NB4 (cell line): ENCODE measurements at places on chromosomes 5 and 9.
A peak's percentile ranks its signal among the peaks of the same experiment; 100 is the strongest.

DNA sequence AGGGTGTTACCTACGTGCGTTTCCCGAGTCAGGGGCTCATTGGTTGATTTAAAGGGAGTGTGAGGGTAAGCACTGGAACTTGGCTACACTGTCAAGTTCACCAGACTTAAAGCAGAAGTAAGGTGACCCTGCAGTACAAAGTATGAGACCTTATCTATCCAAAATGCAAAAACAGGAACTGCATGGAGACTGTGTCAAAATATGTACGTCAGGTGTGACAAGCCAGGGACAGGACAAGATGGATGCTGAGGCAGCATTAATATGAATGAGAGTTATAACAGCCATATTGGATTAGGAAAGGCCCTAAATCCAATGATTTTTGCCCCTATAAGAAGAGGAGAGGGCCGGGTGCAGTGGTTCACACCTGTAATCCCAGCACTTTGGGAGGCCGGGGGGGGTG lies 15.4 kb upstream of the SUSD3 start:
- DNase-seq: peak; percentile 58

DNA sequence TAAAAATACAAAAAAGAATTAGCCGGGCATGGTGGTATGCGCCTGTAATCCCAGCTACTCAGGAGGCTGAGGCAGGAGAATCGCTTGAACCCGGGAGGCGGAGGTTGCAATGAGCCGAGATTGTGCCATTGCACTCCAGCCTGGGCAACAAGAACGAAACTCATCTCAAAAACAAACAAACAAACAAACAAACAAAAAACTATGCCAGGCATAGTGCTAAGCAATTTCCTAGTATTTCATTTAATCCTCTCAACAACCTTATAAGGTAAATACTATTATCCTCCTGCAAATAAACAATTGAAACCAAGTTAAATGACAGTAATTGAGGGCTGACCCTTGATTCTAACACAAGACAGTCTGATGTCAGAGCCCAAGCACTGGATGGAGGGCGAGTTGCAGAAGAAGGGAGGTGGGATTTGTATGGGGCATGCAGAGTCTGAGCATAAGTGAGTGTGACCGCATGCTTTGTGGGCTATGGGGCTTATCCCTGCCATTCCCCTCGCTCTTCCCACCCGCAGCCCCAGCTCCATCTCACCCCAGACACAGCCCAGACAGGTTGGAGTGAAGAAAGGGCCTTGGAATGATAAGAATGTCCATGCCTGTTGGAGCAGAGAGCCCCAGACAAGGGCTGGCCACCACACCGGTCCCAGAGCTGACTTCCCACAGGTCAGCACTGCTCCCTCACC lies 24.3 kb upstream of the RPS14 start:
- DNase-seq: no peak

DNA sequence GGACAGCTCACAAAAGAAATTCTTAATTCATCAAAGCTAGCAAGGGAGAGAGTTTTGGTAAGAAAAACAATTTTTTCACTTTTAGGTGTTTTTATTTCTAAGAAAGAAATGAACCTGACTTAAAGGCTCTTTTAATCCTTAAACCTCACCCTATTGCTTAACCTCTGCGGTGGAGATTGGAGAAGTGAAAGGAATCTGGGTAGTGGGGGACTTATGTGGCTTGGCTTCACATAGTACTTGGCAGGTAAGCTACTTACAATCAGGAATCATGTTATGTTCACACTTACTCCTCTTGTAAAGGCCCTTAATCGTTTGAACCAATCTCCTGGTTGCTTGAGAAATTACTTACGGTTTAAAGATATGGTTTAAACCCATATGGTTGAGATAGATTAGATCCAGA lies 104.8 kb downstream of the ISOC1 start:
- DNase-seq: peak; percentile 14

DNA sequence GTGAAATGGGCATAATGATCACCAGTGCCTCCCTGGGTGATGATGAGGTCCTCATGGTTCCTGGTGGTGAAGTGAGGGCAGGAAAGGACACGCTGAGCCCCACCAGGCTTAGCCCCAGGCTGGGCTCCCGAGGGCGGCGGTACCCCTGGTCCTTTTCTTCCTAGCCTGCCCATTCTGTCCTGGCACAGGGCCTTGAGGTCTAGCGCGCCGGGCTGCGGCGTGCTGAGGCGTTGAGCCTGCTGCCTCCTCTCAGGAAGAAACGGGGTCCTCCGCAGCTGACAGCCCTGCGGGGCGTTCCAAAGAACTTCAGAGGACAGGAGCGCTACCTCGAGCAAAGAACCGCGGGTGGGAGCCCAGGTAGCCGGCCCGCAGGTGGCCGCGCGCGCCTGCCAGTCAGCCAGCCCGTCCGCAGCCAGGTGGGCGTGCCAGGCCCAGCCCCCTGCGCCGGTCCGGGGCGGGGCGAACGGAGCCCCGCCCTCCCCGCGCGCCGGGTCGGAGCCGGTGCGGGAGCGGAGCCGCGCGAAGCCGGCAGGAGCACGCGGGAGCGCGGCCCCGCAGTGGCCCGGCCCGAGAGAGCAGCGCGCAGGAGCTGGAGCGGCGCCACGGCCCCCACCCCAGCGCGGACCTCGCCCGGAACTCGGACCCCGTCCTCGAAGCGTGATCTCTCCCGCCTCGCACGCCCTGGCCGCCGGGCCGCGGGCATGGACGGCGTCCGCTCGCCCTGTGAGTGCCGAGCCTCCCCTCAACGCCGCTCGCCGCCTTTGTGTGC lies at the start of gene WNK2:
TSS of gene WNK2 (plus strand) at position 477 of the 769 bp plus-strand sequence. CDS start 791 bp downstream, outside the sequence.
- DNase-seq: no peak

DNA sequence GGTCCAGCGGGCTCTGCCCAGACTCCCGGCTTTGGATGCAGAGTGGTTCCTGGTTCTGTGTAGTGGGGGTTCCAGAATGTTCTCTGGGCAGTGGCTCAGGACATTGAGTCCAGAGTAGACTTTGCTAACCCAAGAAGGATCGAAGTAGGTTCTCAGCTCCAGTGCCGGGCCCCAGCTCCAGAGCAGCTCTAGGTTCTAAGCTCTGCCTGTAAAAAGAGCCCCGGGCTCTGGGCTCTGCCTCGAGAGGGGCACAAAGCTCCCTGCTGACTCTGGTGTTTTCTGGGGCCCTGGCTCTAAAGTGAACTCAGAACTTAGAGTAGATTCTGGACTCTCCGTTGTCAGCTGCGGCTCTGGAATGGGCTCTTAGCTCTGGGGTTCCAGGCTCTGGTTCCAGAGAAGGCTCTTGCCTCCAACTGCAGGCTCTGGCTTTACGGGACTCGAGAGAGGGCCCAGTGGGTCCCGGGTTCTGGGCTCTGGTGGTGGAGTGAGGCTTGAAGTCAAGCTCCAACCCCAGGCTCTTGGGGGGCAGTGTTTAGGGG lies 414 bp downstream of the WDR38 start:
- no peak for DNase-seq
